ENCODE measurements at places on chromosomes 6 and 20.

GRCh38 chr20:61931476-61932198 is 134.0 kb downstream of the TAF4 start:
- DNase-seq = no peak

DNA sequence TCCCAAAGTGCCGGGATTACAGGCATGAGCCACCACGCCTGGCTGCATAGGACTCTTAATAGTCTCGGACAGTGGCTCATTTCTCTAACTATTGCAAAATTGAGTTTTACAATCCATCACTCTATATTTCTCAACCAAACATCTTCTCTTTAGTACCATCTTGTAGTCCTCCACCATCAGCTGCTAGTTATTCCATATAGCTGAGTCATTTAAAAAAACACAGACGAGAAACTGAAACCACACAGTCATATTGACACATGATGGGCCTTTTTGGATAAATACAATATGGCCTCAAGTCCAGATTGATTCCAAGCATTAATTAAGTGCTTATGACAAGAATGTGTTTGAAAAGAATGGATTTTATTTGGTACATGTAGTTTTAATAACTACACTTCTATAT is 599.1 kb downstream of the MEI4 start:
- no peak for DNase-seq

GRCh38 chr20:63496596-63497120 is 2.2 kb downstream of the EEF1A2 start:
- DNase-seq = no peak

DNA sequence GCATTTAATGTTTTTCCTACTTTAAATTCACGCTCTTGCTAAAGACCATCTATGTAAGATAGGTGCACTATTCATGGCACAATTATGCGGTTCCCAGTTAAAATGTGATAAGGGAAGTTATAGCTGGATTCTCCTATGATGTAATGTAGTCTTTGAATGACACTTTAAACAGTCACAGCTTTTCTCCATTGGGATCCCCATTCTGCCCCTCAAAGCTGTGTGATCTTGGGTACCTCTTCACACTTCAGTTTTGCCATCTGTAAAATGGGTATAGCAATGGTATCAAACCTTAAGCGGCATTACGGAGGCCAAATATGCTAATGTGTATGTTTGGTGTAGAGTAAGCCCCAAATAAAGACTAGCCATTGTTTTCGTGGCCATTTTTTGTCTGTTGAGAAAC is 64.7 kb upstream of the ZNF217 start:
- DNase-seq = no peak

DNA sequence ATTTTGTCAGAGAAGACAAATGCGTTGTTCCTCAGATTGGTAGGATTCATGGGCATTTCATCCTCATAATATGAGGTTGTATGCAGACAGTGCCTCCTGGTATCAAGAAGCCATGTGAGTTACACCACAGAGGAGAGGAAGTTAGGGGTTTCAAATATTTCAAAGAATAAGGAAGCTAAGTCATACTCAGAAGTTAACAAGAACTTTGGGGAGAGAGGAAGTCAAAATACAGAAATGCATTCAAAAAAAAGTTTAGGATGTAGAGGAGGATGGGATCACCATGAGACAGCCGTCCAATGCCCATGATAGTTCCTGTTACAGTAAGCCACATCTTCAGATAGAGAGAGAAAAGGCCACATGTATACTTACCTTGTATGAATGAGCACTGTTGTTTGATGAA is 22.3 kb downstream of the HLA-DOB start:
- no peak for DNase-seq

DNA sequence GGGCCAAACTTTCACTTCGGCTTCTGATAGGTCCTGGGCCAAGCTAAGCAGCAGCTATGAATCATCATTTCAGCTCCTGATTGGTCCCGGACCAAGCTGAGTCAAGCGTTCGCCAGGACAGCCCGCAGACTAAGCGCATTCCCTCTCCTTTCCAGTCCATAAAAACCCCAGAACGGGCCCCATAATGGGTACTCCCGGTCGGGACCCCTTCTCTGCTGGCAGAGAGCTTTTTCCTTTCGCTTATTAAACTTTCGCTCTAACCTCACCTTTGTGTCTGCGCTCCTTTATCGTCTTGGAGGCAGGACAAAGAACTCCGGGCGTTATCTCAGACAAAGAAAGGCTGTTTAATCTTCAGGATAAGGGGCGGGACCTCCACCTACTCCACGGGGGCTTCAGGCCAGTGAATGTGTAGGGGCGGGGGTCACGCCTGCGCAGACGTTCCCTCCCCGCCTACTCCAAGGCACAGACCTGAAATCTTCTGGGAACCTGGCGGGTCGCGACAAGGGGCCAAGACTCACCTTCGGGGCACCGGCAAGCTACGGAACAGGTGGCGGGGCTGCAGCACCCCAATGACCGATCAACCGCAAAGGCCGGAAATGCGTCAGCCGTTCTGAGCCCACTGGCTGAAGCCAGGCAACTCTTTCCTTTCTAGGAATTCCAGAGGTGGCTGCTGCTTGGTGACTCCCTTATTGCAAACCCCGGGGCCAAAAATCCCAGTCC is at the start of gene ZSCAN31:
TSS of gene ZSCAN31 (minus strand) at position 585 of the 720 bp plus-strand sequence. CDS start 6,465 bp downstream, outside the sequence.
- peak; percentile 72 for DNase-seq

DNA sequence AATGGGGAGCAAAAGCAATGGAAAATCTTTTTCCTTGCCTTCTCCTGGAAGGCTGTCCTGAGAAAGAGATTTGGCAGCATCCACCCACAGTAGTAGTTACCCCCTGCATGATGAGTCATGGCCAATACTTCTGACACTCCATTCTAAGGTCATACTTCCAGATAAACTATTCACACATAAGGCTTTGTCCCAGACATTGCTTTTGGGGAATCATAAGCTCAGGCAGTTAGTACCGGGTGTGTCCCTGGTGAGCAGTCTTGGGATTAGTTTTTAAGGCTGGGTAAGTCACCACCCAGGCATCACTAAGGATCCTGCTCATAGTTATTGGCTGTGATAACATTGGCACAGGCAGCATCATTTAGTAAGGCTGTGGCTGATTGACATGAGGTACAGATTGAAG is 160.6 kb upstream of the GGTLC1 start:
- no peak for DNase-seq

- DNase-seq = no peak
These were observed 63.9 kb downstream of the FBXO5 start for GRCh38 chr6:152918991-152919390.

GRCh38 chr20:31566658-31567379 is 38.3 kb upstream of the ID1 start:
- no peak for DNase-seq

GRCh38 chr20:12358006-12358654 is 440.4 kb downstream of the BTBD3 start:
- no peak for DNase-seq

GRCh38 chr20:44900231-44900854 is 9.5 kb upstream of the PABPC1L start:
- no peak for DNase-seq

- no peak for DNase-seq
These were observed 137.5 kb upstream of the BACH2 start for GRCh38 chr6:90434094-90434493.

DNA sequence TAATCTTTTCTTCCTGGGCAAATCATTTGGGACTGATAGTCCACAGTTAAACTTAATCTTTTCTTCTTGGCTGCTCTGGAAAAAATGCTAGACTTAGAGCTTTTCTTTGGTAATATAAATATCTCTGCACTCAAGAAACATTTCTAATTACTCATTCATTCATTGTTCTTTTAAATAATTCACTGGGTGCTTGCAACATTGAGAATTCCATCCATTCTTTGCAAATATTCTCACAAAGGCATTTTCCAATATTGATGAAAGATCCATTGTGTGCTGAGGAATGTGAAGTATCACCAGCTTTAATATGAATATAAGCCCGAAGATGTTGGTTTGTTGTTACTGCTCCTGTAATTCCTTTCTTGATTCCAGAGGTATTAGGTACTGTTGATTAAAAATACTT is 38.4 kb downstream of the AKAP7 start:
- DNase-seq = no peak

GRCh38 chr6:12065321-12066140 is 53.4 kb downstream of the HIVEP1 start:
- DNase-seq = no peak

DNA sequence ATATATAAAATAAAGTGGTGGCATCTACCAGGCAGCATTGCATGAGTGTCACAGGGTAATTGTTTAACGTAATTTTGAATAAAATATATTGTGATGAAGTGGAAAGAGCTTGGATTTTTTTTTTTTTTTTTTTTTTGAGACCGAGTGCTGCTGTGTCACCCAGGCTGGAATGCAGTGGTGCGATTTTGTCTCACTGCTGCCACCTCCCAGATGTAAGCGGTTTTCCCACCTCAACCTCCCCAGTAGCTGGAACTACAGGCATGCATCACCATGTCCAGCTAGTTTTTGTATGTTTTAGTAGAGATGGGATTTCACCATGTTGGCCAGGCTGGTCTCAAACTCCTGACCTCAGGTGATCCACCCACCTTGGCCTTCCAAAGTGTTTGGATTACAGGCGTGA is 81.1 kb upstream of the SMIM8 start:
- DNase-seq = no peak

- DNase-seq = no peak
These were observed 4.4 kb downstream of the SMIM13 start for GRCh38 chr6:11098004-11098403.

GRCh38 chr20:17315407-17316231 is 88.8 kb downstream of the PCSK2 start:
- no peak for DNase-seq

DNA sequence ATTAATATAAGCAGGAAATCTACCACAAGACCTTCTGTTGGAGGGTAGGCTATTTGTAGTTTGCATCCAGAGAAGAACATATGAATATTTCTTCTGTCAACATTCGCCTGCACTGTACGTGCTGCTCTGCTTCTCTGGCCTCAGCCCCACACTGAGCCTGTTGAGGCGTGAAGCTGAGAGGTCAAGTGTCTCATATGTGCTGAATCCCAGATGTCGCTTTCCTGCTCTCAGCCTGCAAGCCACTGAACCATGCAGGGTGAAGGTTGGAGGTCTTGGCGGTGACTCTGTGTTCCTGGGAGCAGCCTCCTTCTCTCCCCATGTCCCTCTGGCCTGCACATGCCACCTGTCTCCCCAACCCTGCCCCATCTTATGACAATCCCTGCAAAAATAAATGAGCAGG is 83.6 kb downstream of the TMEM170B start:
- no peak for DNase-seq

DNA sequence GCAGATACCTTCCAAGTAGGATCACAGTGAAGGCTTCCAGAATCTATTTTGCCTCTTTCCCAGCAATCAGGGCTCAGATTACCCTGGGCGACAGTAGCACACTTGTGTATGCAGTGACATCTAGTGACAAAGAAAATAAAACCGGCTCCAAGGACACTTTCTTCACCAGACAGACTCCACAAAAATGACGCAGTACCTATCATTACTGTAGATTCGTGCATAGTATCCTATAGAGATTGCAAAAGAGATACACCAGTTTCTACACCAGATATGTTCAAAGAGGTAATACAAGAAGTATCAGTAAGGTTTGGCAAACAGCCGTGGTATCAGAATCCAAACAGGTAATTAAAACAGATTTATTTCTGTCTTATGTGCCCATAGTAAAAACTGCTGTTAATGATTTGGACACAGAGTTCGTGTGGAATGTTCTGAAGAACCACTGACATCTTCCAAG is 600.4 kb upstream of the JAG1 start:
- DNase-seq = no peak

- DNase-seq = no peak
These were observed 157.7 kb upstream of the B3GAT2 start for GRCh38 chr6:71114544-71114943.

DNA sequence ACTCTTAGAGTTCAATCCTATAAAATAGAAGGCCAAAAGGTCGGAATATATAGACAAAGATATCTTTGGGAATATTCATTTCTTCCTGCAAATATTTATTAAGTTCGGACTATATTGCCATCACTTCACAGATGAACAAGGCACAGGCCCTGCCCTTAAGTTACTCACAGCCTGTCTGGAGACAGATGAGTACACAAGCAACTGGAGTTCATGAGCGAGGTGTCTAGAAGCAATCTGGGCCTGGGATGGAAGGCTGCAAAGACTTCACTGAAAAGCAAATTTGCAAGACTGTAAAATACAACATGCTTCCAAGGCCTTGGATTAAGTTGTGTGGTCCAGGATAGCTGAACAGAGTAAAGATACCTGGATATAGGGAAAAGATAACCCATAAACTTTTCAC is 56.7 kb upstream of the CEP85L start:
- DNase-seq = no peak

DNA sequence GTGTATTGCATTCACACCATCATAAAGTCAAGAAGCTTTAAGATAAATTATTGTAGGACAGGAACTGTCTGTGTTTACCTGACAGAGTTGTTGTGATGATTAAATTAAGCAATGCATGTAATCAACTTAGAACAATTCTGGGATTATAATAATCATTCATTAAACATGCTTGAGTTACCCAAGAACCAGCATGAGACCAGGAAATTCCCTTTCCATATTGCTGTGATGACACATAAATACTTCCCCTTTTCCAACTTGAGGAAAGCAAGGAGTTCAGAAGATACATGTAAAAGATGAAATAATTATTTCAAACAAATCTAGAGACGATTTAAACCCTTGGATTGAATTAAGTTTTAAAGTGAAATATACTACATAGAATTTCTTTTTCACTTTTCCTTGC is 404.4 kb downstream of the GJA1 start:
- DNase-seq = no peak

DNA sequence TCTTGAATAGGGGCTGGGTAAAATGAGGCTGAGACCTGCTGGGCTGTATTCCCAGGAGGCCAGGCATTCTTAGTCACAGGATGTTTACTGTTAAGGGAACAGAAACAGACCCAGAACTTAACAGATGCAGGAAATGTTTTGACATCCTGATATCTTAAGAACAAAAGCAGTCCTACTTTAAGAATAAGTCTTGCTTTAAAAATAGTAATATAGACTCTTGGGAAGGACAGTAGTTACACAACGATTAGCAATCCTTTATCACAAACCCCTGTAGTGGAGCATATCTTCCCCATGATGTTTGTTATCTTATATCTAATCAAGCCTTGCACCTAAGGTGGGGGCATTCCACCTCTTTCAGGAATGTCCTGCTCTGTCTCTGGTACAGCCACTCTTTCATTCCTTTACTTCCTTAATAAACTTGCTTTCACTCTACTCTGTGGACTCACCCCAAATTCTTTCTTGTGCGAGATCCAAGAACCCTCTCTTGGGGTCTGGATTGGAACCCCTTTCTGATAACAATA is 493.7 kb upstream of the SULF2 start:
- no peak for DNase-seq

DNA sequence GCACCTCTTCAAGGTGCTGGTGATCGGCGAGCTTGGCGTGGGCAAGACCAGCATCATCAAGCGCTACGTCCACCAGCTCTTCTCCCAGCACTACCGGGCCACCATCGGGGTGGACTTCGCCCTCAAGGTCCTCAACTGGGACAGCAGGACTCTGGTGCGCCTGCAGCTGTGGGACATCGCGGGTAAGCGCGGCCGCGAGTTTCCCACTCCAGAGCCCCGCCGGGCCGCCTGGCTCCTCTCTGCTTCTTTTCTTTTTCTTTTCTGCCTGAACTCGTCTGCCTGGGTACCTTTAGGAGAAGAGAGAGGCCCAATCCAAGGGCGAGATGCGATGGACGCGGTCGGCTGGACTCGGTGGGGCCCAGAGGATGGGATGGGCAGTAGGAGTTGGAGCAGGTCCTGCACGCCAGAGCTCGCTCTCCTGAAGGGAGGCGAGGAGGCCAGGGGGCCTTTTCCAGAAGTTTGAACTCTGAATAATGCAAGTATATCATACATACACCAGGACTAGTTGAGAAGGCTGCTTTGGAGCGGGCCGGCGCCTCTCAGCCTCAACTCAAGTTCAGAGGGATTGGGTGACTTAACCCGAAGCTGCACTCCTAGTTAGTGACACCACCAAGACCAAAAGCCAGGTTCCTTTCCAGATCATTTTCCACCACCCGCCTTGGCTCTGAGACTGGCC is 445 bp downstream of the RAB32 start:
- no peak for DNase-seq

All from effector memory CD8-positive, alpha-beta T cell (primary cell).